CD4-positive, alpha-beta memory T cell (primary cell): ENCODE measurements at places on chromosomes 13 and 19. TPM values are rescaled to one million over a fixed set of nuclear protein-coding genes. Genes with fewer than 3 reads are reported as not detected.

The IZUMO2 gene
- not detected for total RNA-seq

The SGCG gene
- not detected for total RNA-seq

The CEACAM16 gene
- not detected for total RNA-seq

The LPAR2 gene
- 72.4 TPM for total RNA-seq

The ZNF653 gene
- total RNA-seq, result 24.7 TPM

- DNase-seq, result no peak
Observed at GRCh38 chr13:64130600-64130999, 2715.0 kb upstream of the PCDH20 start.

DNA sequence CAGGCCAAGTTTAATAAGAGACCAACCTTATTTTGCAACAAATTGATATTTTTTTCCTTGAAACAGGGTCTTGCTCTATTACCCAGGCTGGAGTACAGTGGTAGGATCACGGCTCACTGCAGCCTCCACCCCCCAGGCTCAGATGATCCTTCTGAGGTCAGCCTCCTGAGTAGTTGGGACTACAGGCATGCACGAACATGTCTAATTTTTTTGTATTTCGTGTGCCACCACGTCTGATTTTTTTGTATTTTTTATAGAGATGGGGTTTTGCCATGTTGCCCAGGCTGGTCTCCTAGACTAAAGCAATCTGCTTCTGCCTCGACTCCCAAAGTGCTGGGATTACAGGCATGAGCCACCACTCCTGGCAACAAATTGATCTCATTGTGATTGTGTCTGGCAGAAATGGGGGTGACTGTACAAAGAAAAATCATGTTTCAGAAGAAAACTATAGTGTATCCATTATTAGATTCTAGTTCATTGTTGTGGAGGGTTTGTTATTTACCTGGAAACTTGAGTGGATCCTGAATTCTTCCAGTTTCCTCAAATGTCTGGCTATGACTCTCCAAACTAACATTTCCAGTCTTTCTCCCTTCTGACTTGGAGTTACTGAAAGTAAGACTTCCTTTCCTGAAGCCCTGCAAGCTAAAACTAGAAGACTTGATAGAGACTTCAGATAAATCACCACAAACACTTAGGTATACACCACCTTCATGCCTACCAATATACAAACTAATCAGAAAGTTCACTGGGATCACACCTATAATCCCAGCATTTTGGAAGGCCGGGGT is 17.3 kb upstream of the AKT2 start:
- DNase-seq, result no peak

GRCh38 chr19:18273561-18274218 is 562 bp downstream of the IQCN start:
- no peak for DNase-seq

- DNase-seq, result no peak
Observed at GRCh38 chr13:107251341-107251740, 683.4 kb upstream of the ARGLU1 start.

DNA sequence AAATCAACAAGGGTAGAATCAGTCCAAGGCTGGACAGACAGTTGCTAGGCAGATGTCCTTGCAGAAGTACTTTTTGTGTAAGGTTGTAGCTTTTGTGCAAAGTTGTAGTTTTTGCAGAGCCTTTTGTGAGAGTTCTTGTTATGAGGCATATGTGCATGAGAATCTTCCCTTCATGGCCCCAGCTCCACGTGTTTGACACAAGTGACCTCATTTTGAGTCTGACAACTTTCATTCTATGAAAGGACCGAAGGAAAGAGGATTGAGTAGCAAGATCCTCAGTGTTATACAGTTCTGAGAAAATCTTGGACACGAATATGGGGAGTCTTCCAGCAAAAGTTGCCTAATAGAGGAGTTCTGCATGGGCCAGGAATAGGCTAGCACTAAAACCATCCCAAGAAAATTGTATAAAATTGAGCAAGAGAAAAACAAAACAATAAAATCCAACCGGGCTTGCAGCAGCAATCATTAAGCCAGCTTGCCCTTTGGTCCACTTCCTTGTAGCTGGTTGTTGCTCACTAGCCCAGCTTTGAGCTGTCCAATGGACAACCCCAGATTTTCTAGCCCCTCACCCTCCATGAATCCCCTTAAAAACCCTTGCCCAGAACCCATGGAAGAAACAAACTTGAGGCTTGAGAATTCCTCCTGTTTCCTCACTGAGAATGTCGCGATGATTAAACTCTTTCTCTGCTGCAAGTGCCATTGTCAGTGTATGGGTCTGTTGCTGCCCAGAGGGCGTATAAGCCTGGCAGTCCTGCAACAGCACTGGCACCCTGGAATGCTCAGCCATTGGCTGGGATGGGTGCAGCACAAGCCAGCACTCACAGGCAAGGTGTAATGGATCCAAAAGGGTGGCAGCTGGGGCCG is 6.5 kb downstream of the EPSTI1 start:
- DNase-seq, result no peak

- no peak for DNase-seq
Observed at GRCh38 chr13:79084802-79085424, 321.1 kb downstream of the RBM26 start.

DNA sequence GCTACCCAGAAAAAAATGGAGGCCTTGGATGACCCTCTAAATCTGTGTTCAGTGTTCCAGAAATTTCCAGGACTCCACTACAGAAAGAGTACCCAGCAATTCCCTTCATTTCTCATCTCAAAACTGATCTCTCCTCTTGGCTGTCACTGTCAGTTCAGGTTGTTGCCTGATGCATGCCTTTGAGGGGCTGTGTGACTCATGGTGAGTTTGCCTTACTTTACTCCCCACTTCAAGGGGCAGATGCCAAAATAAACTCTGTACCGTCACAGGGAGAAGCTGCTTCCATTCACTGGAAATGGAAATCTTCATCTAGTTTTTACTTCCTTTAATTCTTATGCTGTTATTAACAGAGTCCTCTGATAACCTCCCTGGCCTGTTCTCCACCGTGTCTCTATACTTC is 1075.0 kb downstream of the DIAPH3 start:
- DNase-seq, result no peak

DNA sequence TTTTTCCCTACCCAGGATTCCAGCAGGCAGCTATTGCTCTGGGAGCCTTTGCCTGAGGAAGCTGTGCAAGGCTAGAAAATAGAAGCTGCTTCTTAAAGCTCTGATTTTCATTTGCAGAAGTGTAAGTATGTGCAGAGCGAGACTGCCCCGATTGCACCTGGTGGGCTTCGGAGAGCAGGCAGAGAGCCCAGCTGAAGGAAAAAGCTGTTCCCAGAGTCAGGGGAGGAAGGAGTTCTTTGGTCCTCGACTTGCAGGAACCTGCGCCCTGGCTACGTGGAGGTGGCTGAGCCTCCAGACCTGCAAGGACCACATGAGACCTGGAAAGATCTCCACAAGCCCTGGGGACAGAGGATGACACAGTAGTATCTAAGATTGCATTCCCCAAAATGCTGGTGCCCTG is 235.0 kb upstream of the ARGLU1 start:
- DNase-seq, result no peak

- DNase-seq, result no peak
Observed at GRCh38 chr13:40562975-40563349, 103.5 kb downstream of the FOXO1 start.

DNA sequence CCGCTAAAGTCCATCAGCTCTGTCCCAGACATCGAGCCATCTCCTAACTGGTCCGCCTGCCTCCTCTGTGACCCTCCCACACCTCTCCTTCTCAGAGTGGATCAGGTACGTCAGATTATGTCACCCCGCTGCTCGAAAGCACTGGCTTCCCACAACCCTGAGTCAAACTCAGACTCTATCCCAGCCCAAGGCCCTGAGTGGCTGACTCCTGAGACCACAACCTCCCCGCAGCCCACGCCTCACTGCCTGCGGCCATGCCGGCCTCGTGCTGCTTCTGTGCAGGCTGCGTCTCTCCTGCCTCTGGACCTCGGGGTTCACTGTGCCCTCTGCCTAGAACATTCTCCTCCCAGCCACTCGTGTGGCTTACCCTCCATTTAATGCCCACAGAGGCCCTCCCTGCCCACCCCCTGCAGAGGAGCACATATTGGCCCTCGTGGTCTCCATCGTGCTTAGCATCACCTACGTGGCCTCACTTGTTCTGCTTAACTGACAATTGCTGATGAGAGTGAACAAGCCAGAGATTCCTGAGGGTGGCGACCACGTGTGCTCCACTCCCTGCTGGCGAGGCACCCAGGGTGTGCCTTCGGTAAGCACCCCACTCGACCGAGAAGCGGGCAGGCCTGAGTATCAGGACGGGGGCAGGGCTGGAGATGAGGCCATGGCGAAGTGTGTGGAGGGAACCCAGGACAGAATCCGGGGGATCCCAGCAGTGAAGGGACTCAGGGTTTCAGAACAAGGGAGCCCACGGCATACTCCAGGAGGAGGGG is 13.5 kb upstream of the FKRP start:
- no peak for DNase-seq

DNA sequence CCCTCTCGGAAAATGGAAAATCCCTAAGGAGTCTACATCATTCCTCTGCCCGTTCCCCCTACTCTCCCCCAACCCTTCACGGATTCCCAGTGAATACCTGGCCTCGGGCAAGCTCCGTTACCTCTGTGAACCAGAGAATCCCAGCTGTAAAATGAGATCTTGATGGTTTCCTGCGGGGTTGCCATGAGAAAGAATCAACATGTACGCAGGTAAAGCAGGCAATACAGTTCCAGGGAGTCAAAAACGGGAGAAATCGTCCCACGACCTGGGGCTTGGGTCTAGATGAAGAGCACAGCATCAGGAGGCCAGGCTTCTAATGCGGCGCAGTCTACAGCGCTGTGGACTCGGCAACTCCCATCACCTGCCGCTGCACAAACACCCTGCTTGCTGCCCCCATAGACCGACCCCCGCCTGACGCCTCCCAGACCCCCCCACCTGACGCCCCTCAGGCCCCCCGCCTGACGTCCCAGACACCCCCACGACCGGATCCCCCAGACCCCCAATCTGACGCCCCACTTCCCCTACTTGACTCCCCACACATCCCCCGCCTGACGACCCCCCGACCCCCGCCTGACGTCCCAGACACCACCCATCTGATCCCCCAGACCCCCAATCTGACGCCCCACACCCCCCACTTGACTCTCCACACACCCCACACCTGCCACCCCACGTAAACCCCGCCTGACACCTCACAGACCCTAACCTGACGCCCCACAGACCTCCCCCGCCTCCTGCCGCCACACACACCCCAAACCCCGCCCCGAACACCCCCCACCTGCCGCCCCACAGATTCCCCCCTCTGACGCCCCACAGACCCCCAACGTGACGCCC is 680 bp downstream of the LIG4 start:
- DNase-seq, result no peak

GRCh38 chr13:67520886-67521285 is 290.8 kb upstream of the PCDH9 start:
- no peak for DNase-seq

DNA sequence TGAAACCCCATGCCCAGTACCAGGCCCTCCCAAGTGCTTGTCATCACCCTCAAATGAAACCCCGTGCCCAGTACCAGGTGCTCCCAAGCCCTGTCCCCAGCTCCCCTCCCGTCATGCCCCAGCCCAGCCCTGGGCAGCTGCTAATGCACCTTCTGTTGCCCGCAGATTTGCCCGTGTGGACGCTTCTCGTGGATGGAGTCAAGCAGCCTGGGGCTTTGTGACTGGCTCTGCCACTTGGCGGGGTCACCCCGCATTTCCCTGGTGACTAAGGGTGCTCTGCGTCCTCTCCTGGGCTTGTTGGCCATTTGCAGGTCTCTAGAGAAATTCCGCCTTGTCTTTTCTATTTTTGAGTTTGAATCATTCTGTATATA is 82.7 kb downstream of the ATP11A start:
- DNase-seq, result no peak

DNA sequence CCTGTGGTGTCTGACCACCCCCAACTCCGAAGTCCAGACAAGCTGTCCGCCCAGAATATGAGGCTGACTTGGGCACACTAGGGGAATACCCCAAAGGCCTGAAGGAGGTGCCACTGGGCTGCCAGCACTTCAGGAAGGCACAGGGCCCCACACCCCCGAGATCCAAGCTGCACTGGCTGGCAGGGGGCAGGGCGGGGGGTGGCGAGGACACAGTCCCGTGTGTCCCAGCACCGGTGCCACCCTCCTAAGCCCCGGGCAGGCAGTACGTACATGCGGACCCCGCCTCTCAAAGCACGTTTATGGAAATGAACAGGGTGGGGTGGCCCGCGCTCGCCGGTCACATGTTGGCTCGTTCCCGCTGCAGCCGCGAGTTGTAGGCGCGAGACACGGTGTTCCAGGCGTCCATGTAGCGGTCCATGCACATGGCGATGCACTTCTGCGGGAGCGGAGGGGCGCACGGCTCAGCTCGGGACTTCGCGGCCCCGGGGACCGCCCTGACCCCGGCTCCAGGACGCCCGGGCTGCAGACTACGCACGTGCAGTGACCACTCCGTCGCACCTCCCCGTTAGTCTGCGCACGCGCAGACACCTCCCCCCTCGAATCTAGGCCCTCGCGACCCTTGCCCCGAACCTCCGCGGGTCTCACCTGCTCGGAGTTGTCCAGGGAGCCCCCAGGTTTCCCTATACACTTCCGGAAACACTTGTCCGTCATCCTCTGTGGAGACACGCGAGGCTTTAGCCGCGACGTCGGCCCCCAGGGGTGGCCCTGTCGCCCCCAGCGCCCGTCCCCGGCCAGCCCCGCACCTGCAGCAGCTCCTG is 566 bp downstream of the TIMM13 start:
- DNase-seq, result peak; percentile 13

DNA sequence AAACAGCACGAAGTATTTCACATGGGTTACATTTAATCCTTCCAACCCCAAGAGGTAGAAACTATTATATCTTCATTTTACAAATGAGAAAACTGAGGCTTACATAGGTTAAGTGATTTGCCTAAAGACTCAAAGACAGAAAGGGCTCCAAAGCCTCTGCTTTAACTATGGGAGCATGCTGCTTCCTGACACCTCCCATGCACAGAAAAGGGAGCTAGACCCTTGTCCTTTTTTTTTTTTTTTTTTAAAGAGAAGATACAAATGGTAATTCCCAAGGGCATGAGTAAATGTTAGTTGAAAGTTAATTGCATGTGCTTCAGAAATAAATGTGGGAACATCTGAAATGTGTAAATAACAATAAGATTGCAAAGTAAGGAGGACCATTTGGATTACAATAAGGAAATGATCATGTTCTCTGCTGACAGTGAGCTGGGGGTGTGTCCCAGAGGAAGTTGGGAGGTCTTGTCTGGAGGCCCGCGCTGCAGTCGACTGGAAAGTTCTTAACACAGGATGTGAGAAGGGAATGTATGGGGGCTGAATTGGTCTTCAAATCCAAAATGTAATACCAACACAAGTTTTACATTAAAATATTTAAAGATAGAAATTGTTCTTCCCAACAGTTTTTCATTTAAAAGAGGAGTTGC is 500.3 kb downstream of the KLF12 start:
- DNase-seq, result no peak
